ENCODE measurements at places on chromosomes 5 and 9. TPM values are rescaled to one million over a fixed set of nuclear protein-coding genes. Genes with fewer than 3 reads are reported as not detected.

FAM151B gene
- 39.8 TPM for total RNA-seq

MAMDC2 gene
- total RNA-seq, result 3.0 TPM

IDNK gene
- total RNA-seq, result 6.4 TPM

GRIA1 gene
- 229 TPM for total RNA-seq

WHRN gene
- total RNA-seq, result 0.94 TPM

REEP2 gene
- 71.0 TPM for total RNA-seq

SMIM33 gene
- not detected for total RNA-seq

AMACR gene
- 10.6 TPM for total RNA-seq

SPINK4 gene
- total RNA-seq, result not detected

PRLR gene
- total RNA-seq, result 3.3 TPM

ZNG1A gene
- 33.2 TPM for total RNA-seq

- DNase-seq, result no peak
Observed at GRCh38 chr9:126222363-126222834, 104.2 kb upstream of the MVB12B start.

- DNase-seq, result no peak
Observed at GRCh38 chr9:135020481-135021392, 66.7 kb upstream of the OLFM1 start.

DNA sequence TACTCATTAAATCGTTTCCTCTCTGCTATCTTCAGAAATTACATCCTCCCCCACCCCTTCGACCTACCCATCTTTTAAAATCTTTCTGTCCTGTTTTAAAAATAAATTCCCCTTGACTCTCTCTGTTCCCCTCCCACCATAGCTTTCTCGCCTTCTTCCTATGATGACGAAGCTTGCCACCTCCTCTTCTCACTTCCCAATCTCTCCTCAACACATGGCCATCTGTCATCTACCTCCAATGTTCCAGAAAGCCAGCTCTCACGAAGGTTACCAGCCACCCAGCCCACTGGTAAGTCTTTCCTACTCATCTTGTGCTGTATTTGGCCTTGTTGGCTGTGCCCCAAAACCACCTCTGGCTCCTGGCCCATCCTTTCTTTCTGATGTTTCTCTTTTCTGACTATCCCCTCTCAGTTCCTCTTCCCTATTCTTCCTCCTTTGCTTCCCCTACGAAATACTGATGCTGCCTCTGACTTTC lies 346.3 kb downstream of the ENC1 start:
- DNase-seq, result peak; percentile 59

DNA sequence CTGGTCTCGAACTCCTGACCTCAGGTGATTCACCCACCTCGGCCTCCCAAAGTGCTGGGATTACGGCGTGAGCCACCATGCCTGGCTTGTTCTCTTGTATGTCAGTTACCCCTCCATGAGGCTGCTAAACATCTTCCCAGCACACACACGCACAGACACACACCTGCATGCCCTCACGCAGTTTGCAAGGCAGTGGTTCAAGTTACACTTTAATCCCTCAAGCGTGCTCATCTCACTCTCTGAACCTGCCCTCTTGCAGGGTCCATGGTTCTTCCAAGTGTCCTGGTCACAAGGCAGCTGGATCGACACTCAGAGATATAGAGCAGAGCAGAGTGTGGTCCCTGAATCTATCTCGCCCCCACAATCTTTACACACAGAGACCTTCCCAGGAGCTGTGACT lies 34.1 kb upstream of the RUFY1 start:
- no peak for DNase-seq

DNA sequence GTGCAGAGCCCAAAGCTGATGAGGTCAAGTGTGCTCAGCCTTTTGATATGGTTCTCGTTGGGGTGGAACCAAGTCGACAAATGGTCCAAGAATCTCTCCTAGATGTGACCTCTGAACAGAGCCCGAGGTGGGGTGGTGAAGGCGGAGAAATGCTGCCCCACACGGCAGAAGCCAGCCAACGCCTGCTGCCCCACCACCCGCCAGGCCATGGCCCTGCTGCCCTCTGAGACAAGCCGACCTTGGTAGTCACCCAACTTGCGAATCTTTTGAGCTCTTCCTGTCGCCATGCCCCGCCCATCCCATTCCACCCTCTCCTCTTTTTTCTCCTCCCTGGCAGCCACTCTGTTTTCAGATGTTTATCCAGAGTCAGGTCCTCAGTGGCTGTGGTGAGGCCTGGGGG lies 91.5 kb upstream of the EGFLAM start:
- no peak for DNase-seq

DNA sequence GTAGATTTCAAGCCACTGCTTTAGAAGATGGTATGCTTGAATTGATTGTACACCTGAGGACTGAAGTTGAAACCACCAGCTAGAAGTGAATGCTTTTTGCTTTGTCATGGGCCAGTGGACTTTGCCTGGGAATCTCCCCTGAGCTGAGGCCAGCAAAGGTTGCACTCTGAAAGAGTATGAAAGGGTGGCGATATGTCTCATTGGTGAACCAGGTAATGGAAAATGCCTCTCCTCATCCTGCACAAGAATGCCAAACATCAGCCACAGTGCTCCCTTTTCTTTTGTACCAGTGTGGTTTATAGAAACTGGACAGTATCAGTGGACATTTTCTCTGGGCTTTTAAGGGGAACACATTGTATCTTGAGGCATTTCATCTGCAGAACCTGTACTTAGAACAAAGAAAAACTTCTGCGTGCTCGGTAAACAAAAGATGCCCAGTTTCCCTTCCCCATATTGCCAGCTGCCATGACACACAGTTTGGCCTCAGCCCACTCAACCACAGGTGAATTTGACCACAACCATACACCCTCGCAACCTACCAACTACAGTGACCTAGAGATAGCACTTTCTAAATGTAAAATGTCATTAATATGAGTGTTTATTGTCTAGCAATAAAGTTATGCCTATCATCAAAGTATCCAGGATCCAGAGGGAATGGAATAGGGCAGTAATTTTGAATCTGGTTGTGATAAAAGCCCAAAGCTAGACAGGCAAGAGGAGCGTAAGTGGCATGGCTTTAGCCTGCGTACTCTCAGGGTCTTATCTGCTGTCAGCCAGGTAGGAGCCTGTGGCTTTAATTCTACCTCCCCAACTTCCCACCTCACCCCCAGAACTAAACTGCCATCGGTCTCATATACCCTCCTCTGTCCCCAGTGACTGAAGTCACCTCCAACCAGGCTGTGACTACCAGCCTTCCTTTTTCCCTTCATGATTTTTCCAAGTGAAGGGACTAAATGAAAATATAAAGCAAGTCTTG lies 79.5 kb upstream of the LHFPL2 start:
- DNase-seq, result no peak

DNA sequence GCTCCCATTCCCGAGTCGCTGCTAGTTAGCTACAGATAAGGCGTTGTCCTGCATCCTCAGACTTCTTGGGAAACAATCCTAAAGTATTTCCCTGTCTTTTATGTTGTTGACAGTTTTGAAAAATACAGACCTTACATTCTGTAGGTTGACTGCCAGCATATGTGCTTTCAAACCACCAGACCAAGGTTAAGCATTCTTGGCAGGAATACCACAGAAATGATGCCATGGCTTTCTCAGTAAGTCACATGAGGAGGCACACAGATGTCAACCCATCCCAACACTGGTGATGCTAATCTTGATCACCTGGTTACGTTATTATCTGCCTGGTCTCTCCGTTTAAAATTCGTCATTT lies 871 bp downstream of the GLE1 start:
- no peak for DNase-seq

- no peak for DNase-seq
Observed at GRCh38 chr5:171706736-171707441, 78.7 kb upstream of the SMIM23 start.

GRCh38 chr9:77710316-77710715 lies 62.2 kb upstream of the GNA14 start:
- DNase-seq, result no peak

DNA sequence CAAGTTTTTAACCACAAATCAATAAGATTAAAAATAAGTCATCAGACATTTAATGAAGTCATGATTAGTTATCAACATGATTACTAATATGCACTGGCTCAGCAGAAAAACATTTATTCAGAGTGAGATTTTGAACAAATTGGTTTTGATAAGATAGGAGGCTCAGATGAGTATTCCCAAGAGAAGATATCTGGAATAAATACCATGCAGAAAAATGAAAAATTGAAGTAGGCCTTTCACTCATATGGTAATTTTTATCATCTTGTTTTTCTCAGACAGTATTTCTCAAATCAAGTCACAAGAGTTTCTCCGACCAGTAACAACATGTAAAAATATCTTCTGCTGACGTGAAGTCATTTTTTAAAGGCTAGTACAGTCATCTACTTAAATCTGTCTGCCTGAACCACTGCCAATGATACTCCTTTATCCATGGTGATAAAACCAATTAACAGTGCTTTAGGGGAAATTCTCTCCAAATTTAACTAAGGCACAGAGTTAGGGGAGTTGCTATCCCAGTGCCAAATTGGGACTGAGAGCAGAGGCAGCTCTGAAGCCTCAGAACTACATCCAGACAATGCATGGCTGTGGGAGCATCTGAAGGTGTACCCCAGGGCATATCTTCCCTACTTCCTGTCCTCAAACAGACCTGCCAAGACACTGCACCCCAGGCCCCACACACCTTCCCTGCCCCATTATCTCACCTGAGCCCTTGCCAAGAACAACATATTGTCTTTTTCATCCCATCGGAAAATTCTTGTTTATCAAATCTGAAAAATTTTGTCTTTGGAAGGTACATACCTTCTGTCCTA lies 105.5 kb upstream of the TSLP start:
- no peak for DNase-seq

GRCh38 chr5:59238126-59238902 lies 655.2 kb downstream of the PDE4D start:
- DNase-seq, result no peak

- no peak for DNase-seq
Observed at GRCh38 chr5:21773456-21773855, 1079.7 kb downstream of the CDH12 start.

DNA sequence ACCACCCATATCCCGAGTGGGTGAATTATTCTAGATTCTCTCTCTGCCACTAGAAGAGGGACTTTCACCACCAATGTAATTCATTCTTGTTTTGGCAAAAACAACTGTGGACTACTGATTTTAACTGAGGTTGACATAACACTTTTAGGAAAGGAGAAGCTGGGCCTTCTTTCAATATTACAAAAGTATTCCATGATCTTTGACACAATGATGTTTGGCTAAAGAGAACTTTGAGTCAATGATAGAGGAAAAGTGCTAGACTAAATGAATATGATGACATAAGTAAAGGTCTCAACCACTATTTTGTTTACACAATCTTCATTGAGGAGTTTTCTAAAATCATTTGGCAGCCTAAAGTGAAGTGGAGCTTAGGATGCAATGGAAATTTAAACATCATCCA lies 336.9 kb upstream of the PDE4D start:
- no peak for DNase-seq

DNA sequence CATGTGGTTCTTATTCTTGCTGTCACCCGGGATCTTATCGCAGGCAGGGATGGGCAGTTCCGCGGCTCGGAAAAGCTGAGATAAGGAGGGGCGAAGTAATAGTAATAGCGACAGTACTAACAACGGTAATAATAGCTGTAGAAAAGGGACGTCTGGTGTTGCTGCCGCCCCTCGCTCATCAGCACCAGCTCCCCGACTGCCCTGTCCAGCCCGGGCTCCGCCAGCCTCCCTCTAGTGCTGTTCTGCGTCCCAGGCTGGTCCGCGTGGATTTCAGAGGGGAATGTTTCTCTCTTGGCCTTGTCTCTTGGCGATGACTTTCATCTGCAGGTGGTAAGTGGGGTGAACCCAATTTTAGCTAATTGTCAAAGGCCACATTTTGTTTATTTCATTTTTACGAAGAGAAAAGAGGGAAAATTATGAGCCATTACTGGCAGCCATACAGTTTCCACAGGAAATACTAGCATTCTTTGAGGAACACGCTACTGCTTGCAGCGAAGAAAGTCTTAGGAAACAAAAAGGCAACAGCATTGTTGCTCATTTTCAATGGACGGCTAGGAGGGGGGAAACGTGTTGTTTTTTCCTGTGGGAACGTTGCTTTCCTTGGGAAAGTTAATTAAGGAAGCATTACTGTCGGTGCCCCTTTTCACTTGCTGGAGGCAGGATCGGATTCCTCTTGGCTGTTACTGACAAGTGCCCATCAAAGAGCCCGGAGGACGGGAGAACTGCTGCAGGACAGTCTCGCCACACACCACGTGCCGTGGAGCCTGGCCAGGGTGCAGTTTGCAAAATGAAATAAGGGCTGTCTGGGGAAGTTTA lies 762 bp downstream of the SNCAIP start:
- peak; percentile 16 for DNase-seq

GRCh38 chr5:154761046-154761736 lies 6.0 kb downstream of the LARP1 start:
- no peak for DNase-seq

DNA sequence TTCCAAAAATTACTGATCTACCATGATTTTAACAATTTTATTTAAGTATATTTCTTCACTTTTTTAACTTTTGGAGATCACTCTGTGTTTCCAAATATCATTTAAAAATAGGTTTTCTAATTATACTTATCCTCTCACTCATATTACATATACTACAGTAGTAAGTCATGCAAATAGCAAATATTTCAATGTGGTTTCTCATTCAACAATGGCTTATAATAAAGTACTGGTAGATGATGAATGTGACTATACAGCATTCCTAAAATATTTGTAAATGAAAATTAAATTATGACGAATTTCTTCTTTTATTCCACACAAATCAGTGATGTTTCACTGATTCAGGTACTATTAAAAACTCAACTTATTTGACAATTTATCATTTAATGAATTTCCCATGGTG lies 176.3 kb upstream of the MEF2C start:
- DNase-seq, result no peak

DNA sequence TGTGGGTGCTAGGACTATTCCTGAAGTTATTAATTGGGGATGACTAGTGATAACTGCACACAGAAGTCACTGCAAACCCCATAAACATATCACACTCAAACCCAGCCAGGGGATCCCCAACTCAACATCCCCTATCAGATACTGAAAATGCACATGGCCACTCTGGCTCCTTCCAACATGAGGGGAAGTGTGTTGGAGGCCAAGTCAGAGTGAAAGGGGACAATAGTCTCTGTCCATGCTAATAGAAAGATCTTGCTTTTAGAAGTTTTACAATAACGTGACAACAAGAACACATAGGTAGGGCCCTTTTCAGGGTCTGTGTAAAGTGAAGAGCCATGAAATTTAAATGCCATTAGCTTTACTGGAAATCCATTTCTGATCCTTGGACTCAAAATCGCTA lies 98.8 kb upstream of the SEMA6A start:
- DNase-seq, result no peak

- no peak for DNase-seq
Observed at GRCh38 chr9:125789196-125789595, 42.0 kb downstream of the PBX3 start.
